ENCODE measurements at places on chromosomes 12 and 14.
A peak's percentile ranks its signal among the peaks of the same experiment; 100 is the strongest.

DNA sequence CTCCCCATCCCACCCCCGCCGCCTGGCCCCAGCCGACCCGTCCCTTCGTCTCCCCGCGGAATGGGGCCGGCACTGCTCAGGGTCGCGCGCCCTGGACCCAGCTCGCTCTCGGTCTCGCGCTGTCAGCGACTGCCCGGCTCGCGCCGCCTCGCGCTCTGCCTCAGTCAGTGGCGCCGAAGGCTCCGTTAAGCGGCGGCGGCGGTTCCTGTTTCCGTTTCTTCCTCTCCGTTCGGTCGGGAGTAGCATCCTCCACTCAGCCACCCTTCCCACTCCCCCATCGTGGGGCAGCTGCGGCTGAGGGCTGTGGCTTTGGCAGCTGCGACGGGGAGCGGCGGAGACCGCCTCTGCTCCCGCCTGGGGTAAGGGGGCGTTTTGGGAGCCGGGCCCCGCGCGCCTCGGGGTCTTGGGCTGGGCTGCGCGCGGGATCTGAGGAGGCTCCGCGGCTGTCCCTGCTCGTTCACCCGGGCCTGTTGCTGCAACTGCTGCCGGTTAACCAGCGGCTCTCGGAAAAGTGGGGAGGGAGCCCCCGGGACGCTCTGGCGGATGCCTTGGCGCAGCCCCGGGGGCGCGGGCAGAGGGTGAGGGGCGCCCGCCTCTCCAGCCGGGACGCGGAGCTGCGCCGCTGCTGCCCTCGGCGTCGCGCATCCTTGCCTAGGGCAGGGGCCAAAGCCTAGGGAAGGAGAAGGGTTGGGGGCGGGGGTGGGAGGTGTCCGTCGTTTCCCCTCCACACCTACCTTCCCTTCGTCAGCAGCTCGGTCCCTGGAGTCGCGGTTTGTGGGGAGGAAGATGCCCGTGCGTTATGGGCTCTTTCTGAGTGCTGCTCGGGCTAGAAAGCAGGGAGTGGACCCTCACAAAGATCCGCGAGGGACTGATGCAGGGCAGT is 567 bp downstream of the FUT8 start:
- peak; percentile 90 for DNase-seq

GRCh38 chr12:14853961-14854360 is 10.6 kb upstream of the ART4 start:
- no peak for DNase-seq

- no peak for DNase-seq
Measured at GRCh38 chr14:72303930-72304329, 371.7 kb downstream of the RGS6 start.

GRCh38 chr12:32110417-32110816 is 3.8 kb downstream of the BICD1 start:
- no peak for DNase-seq

- DNase-seq = no peak
Measured at GRCh38 chr14:33039311-33039710, 100.6 kb downstream of the NPAS3 start.

GRCh38 chr12:51238037-51238509 is 553 bp upstream of the DAZAP2 start:
- no peak for DNase-seq

GRCh38 chr12:100141666-100141997 is 1.0 kb downstream of the BLTP3B start:
- peak; percentile 71 for DNase-seq

GRCh38 chr12:74915718-74916117 is 293.9 kb downstream of the KCNC2 start:
- no peak for DNase-seq

DNA sequence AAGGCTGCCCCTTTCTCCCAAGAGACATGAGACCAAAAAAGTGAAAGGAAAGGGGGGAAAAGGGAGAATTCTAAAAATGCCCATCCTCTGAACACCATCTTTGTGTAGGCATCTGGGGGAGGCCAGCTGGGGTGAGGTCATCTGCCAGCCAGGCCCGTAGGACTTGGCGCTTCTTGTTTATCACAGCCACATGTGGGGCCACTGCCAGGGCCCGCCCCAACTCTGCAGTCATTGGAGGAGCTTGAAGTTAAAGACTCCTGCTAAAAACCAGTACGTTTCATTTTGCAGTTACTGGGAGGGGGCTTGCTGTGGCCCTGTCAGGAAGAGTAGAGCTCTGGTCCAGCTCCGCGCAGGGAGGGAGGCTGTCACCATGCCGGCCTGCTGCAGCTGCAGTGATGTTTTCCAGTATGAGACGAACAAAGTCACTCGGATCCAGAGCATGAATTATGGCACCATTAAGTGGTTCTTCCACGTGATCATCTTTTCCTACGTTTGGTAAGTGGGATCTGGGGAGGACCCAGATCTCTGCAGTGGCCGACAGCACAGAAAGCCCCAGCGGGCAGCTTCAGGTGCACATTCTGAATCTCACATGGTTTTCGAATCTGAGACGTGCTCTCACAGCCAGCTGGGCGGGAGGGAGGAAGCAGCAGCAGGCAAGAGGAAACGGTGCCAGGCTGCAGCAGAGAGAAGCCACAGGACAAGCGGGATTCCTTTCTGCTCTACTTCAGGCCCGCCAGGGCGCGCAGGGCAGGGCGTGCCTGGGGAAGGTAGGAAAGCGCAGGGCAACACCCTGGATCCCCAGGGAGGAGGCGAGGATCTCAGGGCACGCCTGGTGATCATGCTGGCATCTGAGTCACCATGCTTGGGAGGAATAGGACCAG is at the start of gene P2RX7:
Gene P2RX7, plus strand, starts transcription at position 276 of the 881 bp plus-strand sequence. Its CDS starts 95 bp downstream, at position 371.
- DNase-seq = peak; percentile 97
